CD4-positive, alpha-beta T cell treated with Interleukin-21 for 1 hour (primary cell): ENCODE measurements at places on chromosomes 13 and 19.

- no peak for DNase-seq
These were observed 146.7 kb upstream of the FNDC3A start for GRCh38 chr13:48828962-48829411.

- no peak for DNase-seq
These were observed 408.5 kb upstream of the PCDH20 start for GRCh38 chr13:61824168-61824567.

DNA sequence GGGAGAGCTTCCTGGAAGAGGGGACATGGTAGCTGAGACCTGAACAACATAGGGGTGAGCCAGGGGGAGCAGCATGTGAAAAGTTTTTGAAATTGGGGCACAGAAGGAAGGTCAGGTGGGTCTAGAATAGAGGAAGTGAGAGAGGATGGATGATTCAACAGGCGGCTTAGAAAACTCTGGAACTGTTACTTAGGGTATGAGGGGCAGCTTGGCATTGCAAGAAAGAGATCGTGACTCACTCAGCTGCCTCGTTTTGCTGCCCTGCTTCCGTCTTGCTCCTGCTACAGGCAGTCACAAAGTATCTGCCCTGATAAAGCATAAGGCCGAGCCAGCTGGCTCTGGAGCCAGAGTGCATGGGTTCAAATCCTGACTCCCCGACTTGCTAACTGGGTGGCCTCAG, 1.3 kb upstream of the CEACAM20 start:
- no peak for DNase-seq

DNA sequence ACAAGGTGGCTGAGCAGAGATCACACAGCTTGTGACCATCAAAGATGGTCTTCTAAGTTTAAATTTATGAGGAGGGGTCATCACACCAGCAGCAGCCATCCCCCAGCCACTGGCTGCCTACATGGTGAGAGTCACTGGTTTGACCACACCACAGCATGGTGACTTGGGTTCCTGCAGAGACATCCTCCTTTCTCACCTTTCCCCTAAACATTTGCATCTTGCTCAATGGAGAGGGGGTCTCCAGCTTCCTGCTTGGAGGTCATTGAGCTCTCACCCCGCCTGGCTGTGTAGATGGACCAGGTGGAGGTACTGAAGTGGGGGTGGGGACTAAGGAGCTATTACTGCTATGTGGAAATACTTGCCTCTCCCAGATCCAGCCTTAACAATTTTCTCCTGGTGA, 247.6 kb upstream of the ARGLU1 start:
- DNase-seq: no peak

DNA sequence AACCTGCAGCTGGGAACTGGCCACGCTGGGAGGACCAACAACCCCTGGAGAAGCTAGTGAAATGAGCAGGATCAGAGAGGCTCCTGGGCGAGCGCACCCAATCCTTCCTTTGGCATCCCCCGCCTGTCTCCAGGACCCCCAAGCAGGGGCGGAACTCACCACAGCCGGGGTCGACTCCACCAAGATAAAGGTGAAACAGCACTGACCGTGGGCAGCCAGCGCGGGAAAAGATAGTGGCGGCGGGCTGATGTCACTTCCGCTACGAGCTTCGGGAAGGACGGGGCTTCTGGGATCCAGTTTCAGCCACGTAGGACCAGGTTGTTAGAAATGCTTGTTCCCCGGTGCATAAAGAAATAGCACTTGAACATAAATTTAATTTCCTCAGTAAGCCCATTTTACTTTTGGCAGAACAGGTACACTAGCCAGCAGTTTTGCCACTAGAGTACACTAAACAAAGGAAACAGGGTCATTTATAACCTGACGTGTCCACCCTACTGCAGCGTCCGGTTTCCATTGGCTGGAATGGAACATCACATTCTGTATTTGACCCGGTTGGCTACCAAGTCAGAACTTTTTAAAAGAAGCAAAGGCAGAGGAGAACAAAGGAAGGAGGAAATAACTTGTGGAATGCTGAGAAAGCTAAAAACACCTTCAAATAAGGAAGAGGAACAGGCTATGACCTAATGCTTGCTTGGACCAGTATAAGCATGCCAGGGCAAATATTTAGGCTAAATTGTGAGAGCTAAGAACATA, 25.5 kb upstream of the ZNF562 start:
- no peak for DNase-seq

DNA sequence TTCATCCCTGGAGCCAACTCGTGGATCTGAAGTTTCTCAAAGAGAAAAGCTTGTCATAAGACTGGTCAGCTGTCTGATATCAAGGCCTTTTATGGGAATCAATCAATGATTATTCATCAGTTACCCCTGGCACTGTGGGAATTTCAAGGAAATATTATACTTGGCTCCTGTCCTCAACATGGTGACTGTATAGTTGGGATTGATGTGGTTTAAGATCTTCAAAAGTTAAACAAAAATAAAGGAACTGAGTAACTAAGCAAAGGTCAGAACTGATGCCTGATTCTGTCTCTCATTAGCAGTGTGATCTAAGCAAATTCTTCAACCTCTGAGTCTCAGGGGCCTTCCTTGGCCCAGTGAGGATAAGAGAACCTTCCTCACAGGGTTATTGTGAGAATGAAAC, 22.2 kb upstream of the SERPINE3 start:
- no peak for DNase-seq
